ENCODE measurements at places on chromosomes 3 and 15.
A peak's percentile ranks its signal among the peaks of the same experiment; 100 is the strongest.

DNA sequence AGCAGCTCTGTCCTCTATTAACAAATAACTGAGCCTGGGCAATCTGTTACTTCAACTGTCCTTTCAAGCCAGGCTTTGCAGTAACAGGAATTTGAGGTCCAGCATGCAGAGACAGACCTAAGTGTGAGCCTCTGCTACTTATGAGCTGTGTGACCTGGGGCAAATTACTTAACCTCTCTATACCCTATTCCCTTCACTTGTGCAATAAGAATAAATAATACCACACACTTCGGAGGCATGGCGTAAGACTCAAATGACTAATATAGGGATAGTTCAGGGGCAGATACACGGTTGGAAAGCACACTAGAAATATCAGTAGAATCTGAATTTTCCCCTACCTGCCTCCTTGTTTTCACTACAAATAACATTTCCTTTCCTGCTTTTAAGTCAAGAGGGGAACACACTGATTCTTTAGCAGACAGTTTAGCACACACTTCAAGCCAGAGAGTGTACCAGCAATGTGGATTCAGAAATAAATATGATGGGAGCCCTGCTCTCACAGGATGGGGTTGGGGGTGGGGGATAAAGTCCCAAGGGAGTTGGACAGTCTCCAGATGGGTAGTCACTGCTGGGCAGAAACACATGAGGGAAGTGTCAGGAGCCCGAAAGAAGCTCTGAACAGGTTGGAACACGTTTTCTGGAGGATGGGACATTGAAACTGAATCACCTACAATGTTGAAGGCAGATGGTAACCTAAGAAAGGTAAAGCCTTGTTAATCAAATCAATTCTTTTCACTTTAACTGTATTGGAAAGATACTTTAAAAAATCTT, 61.8 kb upstream of the RBP1 start:
- DNase-seq, result peak; percentile 95

DNA sequence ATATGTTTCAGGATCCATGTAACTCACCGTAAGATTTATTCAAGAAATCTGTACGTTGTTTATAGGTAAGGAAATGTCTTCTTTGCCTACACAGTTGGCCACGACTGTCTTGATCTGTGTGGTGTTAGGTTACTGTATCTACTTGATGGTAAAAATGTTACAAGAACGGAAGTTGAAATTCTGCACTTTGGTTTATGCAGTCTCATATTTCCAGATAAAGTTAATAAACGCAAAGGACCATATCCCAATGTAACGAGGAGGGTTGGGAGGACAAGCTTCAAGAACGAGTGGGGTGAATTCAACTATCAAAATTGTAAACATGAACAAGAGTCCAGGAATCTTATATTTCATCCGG, 1.0 kb downstream of the USF3 start:
- peak; percentile 2 for DNase-seq

DNA sequence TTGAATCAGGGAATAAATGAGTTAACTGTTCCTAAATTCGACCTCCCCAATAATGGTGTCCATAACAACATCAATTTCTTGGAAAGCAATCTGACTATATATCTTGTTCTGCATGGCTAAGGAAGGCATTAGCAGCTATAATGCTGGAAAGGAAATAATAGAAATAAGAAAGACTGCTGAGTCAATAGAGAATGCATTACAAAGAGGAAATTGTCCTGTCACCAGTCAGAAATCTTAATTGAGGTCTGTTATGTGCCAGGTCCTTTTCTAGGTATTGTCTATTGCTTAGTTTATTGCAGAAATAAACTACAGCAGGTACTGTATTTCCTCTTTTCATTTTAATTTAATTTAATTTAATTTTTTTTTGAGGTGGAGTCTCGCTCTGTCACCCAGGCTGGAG, 5.9 kb upstream of the PPP1R2 start:
- DNase-seq, result no peak

GRCh38 chr3:109112946-109113760, 4.8 kb downstream of the MORC1 start:
- no peak for DNase-seq

GRCh38 chr3:183880121-183880520, 4.6 kb downstream of the PARL start:
- DNase-seq, result no peak

- no peak for DNase-seq
Measured at GRCh38 chr3:154829929-154830328, 250.2 kb upstream of the MME start.

GRCh38 chr15:31102039-31102321, 455 bp upstream of the TRPM1 start:
- DNase-seq, result no peak

GRCh38 chr3:10223676-10224639, 24.3 kb upstream of the TATDN2 start:
- DNase-seq, result no peak

DNA sequence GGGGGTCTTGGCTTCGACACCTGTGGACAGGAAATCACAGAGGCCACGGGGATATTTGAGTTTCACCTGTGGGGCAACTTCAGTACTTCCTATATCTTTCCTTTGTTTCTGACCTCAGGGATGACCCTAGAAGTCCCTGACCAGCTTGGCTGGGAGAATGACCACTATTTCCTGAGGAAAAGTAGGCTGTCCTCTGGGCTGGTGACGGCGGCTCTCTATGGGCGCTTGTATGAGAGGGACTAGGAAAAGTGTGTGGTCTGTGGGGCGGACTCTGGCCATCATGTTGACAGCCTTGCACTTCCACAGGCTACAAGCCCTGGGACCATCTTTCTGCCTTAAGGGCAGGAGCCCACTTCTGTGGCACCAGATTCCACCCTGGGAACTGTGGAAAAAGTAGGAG, 43.7 kb downstream of the BTD start:
- no peak for DNase-seq

DNA sequence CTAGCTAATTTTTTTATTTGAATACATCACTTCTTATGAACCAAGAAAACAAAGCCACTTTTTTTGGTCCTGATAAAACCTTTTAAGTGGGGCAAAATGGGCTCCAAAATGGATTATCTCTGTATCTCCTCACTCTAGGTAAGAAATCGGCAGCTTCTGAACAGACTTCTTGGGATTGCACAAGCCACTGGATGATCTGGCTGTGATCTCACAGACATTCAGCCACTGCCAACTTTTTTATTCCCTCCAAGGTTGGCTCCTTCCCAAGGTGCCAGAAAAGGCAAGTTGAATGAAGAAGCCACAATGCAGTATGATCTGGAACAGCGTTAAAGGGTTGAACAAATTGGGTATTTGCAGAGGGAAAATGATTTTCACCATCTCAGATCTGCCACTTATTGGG, 73.2 kb downstream of the PRICKLE2 start:
- peak; percentile 40 for DNase-seq

DNA sequence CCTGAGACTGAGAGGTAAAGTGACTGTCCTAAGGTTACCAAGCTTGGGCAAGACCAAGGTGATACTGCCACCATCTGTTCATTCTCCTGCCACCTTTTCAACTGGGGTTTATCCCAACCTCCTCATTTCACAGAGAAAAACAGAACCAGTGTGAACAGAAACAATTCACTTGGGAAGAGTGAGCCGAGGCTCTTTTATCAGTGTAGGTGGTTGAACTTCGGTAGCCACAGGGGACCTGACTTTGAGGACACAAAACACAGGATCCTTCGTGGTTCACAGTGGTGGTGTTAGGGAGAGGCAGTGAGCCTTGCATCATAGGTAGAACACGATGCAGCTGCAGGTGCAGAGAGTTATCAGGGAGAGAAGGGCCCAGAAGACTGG, 72.8 kb upstream of the ICE2 start:
- DNase-seq, result peak; percentile 2

- no peak for DNase-seq
Measured at GRCh38 chr15:52559575-52559974, 9.3 kb downstream of the ARPP19 start.

GRCh38 chr3:40580494-40581091, 55.8 kb downstream of the ZNF621 start:
- peak; percentile 48 for DNase-seq

GRCh38 chr3:188938999-188939398, 232.8 kb upstream of the TPRG1 start:
- no peak for DNase-seq

DNA sequence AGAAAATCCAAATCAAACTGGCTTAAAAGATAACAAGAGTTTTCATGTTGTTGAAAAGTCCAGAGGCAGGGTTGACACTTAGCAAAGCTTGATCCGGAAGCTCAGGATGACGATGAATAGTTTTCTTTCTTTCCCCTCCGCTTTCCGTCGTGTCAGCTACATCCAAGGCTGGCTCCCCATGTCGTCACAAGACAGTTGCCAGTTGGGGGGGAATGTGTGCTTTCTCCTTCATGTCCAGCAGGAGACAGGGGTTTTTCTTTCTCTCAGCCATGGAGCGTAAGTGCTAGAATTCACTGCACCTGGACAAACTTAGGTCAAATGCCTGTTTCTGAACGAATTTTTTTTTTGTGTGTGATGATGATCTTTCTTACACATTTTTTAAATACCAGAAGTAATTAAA, 273.8 kb upstream of the RGMA start:
- no peak for DNase-seq

- no peak for DNase-seq
Measured at GRCh38 chr15:66505430-66505811, 295 bp downstream of the ZWILCH start.

GRCh38 chr15:77075528-77075927, 4.6 kb upstream of the TSPAN3 start:
- no peak for DNase-seq

- no peak for DNase-seq
Measured at GRCh38 chr3:195087328-195087727, 183.6 kb downstream of the XXYLT1 start.

GRCh38 chr3:117743993-117744392, 1034.4 kb downstream of the TUSC7 start:
- DNase-seq, result no peak

DNA sequence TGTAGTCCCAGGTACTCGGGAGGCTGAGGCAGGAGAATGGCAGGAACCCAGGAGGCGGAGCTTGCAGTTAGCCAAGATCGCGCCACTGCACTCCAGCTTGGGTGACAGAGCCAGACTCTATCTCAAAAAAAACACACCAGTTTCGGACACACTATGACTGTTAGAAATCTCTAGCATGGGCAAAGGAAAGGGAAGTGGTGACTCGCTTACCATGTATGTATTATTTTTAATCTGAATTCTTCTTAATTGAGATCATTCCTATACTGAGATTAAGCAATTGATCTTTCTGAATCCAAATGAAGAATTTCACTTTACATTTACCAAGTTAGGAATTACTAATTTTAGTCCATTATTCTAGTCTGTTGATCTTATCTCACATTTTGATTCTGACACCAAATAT, 459.2 kb upstream of the ALCAM start:
- DNase-seq, result peak; percentile 71

GRCh38 chr15:68560501-68561113, 18.2 kb upstream of the CORO2B start:
- DNase-seq, result no peak

GRCh38 chr15:88719654-88720053, 80.8 kb downstream of the ISG20 start:
- no peak for DNase-seq

- no peak for DNase-seq
Measured at GRCh38 chr15:95075792-95076677, 844.7 kb downstream of the MCTP2 start.

DNA sequence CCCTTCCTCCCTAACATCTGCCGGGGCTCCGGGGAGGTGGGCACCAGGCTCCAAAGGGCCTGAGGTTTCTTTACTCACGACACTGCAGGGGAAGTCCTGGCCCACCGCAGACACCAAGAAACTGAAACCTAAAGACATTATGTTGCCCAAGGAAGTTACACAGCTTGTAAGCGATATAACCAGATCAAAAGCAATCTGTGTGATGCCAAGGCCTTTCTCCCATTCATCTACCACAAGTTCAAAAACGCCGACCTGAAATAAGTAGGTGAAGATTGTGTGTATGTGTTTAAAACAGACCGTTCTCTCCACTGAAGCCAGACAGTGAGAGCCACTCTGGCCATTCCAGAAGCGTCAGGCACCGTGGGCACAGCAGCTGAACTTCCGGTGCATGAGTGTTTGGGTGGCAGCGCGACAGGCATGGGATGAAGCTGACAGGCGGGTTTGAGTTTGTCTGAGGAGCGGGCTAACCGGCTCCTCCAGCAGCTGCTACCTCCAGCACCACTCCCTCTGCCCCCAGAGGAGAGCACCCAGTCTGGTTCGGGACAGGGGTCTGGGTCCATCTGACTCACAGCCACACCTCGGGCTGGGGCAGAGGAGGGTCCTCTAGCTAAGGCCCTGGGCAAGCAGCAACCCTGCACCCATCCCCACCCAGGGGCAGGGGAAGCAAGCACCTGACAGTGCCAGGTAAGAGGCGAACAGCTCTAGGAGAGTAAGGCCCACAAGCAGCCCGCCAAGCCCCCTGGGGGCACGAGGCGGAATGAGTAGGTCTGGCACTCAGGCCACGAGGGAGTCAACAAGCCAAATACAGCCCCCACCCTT, 1.3 kb downstream of the TNK2 start:
- DNase-seq, result no peak

DNA sequence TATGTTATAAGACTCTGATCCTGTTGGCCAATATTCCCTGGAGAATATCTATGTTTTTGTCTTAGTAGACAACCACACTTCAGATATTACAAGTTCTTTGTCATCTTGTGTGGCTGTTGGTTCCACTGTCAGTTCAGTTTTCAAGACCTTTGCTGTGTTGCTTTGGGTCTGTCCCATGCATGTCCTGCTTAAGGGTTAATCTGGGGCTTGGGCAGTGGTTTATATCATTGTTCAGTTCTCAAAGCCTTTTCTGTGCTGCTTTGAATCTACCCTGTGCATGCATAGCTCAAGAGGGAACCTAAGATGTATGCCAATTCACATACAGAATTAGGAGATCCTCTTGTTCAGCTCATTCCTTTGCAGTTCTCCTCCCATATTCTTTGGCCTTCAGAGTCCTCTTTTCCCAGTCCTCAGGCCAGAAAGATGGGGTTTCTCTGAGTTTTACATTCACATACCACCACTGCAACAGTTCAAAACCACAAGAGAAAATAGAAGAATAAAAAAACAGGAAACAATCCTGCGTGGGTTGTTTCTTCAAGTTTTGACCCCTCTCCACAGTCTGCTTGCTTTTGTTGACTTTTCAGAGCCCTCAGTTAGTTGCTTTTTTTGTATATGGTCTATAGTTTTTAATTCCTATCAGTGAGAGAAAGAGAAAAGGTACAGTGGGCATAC, 21.6 kb downstream of the BUB1B start:
- no peak for DNase-seq
